NCI-H2227 treated with DMSO at 0.1 percent for 48 hours (cell line): ENCODE measurements at places on chromosomes 5 and 9.

GRCh38 chr9:88741335-88741734 is 206.4 kb downstream of the NXNL2 start:
- no peak for DNase-seq

- no peak for DNase-seq
These were observed 18.0 kb upstream of the CTSL start for GRCh38 chr9:87707805-87708506.

DNA sequence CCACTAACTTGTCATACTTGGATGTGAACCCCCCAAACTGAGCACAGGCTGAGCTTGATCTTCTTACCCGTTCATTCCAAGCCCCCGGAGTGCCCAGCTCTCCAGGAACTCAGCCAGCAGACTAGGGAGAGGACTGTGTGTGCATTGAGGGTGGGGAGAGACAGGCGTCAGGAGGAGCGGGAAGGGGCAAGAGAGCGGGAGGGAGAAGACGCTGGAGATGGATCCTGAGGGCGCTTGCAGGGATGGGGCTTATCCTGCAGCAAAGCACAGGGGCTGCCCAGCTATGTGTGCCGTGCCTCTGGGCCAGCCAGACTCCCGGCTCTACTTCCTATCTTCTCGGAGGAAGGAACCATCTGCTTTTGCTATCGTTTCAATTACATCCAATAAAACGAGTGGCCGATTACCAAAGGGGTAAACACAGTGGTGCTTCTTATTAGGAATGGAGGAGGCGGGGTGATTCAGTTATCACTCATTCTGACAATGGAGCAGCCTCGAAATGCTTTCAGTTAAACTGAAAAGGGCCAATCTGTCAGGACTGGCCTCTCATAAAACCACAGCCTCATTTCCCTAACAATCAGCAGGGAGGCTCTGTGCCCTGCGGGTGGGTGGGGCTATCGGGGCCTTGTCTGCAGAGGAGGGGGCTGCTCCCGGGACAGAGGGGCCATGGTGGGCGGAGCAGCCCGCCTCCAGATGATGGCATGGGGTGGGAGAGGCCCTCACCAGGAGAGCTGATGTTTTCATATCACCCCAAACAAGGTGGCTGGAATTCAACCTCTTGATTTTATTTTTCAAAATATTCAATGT is 168.2 kb downstream of the DAB2IP start:
- DNase-seq: peak; percentile 60

DNA sequence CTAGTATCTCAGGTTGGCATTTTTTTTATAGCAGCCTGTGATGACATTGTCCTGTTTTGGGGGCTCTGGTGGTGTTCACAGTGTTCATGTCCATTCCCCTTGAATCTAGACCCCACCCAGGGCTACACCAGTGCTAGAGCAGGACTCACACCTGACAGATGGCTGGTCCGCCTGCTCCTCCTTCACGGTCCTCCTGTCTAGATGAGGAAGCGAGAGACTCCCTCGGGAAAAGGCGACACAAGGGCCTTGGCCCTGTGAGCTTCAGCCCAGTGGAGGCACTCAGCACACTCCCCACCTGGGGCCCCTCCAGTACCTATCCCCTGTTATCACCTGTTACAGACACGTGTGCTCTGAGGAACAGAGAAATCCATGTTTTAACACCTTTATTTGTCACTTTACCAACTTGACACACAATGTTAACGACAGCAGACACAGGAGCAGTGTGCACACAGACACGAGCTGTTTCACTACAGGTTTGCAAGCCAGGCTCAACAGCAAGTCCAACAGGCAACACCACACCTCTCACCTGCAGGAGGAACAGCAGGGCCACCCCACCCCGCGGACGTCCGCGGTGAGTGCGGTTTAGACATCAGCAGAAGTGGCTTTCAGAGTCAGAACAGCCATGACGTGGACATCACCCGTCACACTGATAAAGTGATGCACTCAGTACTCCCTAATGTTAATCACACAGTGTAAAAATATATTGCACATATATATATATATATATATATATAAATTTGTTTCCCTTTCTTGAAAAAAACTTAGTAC is 33.5 kb downstream of the TPPP start:
- no peak for DNase-seq

DNA sequence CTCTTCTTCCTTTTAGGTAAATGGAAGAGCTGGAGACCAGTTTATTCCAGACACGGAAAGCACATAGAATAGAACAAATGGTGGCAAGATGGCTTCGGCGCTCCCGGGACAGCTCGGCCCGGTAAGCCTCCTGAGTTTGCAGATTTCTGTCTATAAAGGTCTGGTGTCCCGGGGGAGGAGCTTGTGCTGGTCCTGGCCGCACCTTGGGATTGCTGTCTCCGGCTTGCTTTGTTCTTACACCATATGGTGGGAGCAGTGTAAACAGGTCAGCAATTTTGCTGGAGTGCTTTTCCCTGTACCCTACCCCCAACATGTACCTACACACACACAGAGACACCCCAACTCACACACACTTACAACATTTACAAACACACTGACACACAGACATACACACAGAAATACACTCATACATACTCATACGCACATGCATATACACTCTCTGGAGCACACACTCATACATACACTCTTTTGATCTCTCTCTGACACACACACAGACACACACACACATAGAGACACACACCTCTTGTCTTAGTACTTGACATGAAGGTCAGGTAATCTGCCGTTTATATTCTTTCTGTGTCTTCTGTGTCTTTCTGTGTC is 42.0 kb downstream of the FRMPD1 start:
- peak; percentile 18 for DNase-seq

DNA sequence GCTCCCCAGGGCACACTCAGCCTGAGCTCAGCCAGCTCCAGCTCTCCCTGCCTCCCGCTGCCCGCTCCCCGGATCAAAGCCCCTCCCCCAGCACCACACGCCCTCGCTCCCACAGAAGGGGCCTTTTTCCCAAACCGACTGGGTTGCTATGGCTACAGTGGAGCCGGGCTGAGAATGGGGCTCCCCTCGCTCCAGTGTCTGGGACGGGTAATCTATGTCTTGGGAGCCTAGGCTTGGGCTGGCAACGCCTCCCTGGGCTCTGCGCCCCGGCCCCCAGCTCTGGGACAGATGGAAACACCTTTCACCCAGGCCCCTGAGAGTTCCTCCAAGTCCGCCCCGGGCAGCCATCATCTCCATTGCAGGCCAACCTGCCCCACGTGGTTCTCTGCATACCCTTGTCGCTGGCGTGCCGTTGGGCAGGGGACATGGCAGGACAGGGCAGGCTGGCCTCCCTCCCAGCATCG is 29.6 kb downstream of the NOTCH1 start:
- no peak for DNase-seq

DNA sequence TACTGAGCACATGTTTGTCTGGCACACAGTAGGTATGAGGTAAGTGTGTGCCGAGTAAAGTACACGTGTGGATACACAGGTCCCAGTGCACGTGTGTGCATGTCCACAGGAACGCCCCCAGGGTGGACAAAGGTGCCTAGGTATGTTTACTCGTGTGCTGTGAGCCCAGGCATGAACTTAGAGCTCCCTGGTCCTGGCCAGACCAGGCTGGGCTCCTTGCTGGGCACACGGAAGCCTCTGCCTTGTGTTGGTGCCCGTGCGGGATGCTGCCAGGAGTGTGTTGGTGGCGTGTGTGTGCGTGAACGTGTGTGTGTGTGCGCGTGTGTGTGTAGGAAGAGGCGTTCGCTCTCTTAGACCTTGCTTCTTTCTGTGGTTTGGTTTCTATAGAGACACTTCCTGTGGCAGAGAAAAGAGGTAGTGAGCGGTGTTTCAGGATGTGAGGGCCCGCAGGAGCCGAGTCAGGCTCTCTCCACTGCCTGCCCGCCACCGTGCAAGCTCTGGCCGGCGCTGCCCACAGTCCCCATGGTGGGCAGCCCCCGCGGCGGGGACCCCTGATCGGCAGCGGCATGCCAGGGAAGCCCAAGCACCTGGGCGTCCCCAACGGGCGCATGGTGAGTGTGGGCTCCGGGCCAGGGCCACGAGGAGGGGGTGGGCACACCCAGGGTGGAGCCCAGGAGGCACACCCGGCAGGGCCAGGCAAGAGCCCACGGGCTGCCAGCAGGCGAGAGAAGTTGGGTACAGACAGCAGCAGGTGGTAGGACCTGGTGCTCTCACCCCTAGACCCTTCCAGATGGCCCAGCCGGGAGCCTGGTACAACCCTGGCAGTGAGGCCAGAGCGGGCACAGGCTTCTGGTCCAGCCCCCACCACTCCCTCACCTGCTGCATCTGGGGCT is at the start of gene RGS14:
TSS of gene RGS14 (plus strand) at position 466 of the 893 bp plus-strand sequence. CDS start at position 567, 101 bp downstream.
- peak; percentile 8 for DNase-seq

DNA sequence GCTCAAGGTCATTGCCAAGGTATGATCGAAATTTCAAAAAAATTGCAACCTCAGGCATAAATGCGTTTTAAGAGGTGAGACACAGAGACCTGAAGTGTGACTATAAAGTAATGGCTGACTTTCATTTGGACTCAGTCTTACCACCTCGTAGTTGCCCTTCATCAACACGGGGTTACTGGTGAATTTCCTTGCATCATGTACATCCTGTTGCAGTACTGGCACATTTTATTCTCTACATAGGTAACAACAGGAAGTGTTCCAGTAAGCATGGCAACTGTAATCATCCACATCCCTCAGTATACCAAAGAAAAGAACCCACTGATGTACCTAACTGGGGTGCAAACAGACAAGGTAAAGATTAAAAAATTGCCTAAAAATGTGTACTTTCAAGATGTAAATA is 29.3 kb downstream of the MOCS2 start:
- DNase-seq: no peak

DNA sequence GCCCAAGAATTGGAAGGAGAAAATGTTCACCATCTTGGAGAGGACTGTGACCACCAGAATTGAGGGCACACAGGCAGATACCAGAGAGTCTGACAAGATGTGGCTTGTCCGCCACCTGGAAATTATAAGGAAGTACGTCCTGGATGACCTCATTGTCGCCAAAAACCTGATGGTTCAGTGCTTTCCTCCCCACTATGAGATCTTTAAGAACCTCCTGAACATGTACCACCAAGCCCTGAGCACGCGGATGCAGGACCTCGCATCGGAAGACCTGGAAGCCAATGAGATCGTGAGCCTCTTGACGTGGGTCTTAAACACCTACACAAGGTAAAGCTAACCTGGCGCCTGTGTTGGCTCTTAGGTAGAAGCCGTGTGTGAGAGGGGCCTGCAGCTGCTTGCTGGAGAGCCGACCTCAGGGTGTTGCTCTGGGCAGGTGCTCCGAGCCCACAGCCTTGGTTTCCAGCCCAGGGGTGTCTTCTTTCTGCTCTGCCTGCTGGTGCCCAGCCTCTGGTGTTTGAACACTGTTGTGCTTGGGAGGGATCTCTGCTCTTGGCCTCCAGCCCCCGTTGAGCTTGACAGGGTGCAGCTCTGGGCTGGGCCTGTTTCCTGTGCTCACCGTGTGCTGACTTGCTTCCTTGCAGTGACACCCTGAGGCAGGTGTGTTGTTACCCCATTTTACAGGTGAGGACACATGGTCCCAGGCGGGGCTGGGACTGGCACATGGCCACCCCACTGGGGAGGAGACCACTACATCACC is 10.9 kb downstream of the EXOC3 start:
- no peak for DNase-seq

GRCh38 chr9:78630966-78631365 is 334.0 kb downstream of the PSAT1 start:
- DNase-seq: no peak

GRCh38 chr5:173592050-173592669 is 24.3 kb downstream of the BOD1 start:
- DNase-seq: no peak

GRCh38 chr5:170407062-170407461 is 17.9 kb upstream of the KCNMB1 start:
- DNase-seq: no peak

- no peak for DNase-seq
These were observed 18.1 kb upstream of the MTX3 start for GRCh38 chr5:80008995-80009765.

DNA sequence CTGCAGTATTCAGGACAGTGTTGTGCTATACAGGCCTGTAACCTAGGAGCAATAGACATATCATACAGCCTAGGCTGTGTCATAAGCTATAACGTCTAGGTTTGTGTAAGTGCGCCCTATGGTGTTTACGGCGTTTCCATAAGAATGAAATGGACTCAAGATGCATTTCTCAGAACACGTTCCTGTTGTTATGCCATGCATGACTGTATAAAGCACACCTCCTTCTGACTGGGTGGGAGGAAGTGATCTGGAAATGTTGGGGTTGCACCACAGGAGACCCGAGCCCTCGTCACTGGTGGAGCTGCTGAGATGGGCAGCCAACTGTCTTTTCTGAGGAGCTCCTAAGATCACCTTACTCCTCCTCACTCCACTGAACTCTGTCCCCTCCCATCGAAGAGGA is 391.3 kb upstream of the DAP start:
- no peak for DNase-seq

- DNase-seq: no peak
These were observed 86.6 kb downstream of the FEM1C start for GRCh38 chr5:115458003-115458409.

DNA sequence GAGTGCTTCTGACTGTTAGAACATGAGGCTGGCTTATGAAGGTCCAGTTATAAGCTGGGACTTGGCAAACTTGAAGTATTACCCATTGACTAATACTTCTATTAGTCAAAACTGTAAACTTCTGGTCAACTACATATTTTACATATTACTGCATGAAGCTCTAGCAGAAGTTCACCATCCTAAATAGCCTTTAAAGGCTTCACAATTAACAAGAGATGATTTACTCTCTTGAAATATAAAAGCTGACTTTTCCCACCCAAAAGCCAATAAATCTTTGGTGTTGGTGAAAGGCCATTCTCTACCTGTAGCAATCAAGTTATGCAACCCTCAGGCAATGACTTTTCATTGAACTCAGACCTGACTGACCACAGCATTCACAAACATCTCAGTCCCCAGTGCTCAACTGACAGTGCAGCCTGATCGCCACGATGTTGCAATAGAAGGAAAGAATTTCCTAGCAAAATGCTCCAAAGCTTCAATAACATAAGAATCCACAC is 345.6 kb downstream of the EBF1 start:
- no peak for DNase-seq

DNA sequence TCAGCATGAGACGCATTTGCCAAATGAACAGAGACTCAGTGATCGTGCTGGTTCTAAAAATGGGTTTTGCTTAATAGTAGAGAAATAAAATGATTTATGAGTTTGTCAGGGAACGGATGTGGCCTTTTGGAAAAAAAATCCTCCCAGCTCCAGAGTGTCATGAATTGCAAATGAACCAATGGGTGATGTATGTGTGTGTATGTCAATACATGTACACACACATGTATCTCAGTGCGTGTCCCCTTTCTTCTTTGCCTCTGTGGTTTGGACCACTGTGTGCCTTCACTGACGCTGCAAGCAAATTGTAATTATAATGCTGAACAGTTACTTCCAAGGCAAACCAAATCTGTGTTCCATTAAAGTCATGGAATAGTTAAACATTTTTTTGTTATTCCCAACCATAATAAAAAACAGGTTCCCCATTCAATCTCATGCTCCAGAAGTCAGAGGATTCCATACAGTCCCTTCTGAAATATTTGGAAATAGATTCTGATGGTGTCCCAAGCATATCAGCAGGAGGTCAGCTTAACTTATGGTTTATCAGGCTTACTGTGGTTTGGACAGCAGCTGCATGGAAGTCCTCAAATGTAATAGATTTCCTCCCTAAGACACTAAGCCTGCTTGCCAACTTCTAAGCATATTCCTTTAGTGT is 630.5 kb downstream of the ACTL7B start:
- no peak for DNase-seq

GRCh38 chr5:75005561-75005960 is 46.8 kb downstream of the GCNT4 start:
- DNase-seq: no peak
